Esophagus mucosa (tissue), 1 donor: ENCODE measurements at places on chromosomes 7 and 10. TPM values are rescaled to one million over a fixed set of nuclear protein-coding genes. Genes with fewer than 3 reads are reported as not detected.
A peak's percentile ranks its signal among the peaks of the same experiment; 100 is the strongest.

Gene PDE1C
- total RNA-seq: 0.72 TPM

Gene KIF5B
- total RNA-seq: 52.0 TPM

Gene CALN1
- 0.24 TPM for total RNA-seq

DNA sequence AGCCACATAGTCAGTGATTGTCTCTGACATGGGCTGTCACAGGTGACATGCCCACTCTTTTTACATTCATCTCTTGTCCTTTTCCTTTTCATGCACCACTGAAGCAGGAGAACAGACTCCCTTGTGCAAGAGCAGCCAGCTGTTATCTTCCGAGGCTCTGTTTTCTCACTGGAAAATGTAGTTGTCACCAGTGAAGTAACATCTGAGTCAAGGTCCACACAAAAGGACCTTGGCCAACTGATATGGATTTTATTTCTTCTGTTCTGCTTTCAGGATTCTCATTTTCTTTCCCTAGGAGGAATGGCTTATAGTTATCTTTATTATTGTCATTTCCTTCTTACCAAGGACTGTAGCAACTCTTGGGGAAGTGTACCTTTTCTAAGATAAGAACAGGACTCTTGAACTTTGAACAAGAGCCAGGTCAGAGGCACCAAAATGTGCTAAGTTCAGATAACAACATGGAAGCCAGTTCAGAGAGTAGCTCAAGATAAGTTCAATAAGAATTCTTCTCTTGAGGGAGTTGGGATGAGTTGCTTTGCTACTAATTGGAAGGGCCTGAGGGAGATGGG is 22.7 kb downstream of the AVPI1 start:
- ATAC-seq: no peak

DNA sequence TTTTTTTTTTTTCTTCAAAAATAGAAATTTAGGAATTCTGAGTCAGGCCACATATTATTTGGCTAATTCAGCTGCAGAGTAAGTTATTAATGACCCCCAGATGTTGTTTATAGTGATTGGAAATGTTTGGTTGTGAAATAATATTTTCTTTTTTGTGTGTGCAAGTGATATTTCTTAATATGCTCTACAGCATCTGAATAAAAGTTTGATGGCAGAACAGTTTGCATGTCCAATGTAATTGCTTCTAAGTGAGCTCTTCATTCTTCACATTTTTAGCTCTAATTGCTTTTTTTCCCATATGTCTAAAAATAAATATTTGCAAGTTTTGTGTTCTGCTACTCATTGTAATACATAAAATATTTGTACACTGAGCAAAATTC is 116.0 kb downstream of the ARID5B start:
- ATAC-seq: no peak

DNA sequence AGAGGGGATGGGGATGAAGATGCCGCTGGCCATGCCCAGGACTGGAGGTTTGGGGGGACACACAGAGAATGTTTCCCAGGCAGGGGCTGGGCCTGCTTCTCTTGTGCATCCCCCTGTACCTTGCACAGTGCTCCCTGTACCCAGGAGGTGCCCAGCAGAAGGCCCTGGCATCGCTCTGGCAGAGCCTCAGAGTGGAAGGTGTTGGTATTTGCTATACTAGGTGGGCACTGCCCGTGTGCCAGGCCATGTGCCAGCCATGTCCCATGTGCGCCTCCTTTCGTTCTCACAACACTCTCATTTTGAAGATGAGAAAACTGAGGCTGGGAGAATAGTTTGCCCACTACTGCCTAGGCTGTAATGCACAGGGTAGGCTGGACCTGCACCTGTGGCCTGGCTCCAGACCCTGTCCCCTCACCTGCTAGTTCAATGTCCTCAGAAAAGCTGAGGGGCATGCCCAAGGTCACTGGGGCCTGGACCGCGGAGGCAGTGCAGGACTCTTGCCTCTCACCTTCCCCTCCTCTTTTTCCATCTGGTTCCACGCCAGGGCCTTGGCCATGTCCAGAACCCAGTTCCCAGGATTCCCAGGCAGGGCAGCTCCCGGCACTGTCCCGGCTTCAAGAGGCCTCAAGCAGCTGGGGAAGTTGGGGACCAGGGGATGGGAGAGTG is 64.7 kb downstream of the GOLGA7B start:
- ATAC-seq: no peak

- peak; percentile 19 for ATAC-seq
Measured at GRCh38 chr7:32479574-32480200, 10.5 kb downstream of the LSM5 start.
